ENCODE measurements at places on chromosomes 7 and 10.

DNA sequence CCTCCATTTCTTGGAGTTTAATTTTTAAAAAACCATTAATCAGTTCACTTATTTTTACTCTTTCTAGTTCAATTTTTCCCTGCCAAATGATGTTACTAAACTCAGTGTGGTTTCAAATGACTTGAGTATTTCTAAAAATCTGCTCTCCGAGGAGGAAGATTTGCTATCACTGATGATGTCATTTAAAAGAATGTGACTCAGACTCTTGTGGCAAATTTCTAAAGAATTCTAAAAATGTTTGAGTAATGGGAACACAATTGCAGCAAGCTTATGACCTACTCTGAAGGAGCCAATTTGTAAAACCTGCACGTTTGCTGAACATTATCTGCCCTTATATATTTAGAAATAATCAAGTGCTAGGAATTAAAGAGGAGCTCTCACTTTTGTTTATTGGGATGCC, 88.6 kb downstream of the SPAG6 start:
- peak; percentile 60 for DNase-seq

DNA sequence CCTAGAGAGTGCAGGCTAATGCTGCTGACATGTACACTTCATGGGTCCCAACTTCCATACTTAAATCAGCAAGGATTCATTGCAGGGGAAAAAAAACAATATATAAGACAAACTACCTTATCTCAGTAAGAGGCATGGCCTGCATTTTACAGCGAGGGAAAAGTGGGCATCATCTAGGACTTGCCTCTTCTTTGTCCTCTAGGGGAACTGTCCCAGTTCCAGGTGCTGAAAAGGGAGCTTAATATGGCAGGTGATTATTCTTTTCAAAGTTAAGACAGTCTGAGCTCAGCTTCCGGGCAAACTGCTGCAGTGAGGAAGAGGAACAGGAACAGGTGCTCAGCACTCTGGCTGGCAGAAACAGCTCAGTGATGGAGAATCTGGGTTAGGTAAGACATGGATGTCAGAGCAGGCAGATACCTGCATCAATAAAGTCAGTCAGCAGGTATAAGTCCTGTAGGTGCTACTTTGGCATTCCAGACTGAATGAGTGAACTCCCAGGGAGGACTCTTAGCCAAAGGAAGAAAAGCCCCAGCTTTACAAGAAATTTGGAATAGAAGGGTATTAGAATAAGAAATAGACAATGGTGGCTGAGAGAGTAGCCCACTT, 147.2 kb downstream of the TMEM178B start:
- no peak for DNase-seq

DNA sequence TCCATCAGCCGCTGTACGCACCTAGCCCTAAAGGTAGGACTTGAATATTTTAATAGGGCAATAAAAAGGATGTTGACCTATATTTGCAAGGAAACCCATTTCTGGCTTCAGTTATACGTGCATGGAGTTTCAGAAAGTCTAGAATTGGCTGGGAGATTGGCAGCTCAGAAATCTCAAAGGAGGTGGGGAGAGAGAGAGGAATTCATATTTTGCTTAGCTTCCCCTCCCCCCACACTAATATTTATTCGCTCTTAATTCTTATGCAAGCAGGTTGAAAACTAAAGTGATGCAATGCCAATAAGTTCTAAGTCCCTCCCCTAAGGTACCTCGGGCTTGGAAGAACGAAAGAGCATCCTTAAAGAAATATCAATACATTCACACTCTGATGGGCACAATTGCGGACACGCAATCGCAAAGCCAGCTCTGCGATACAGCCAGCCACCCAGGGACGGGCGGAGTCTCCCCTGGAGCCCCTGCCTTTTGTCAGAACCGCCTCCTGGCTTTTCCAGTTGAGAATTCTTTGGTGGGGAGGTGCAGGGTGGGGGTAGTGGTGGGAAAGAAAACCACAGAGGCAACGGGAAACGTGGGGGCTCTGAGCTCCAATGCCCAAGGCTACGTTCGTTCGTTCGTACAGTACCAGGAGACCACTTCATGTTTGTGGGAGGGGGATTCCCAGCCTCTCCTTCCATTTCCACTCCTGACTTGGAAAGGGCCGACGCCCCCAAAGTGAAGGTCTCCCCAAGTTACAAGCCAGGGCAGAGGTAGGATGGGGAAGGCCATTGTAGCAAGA, 1.3 kb downstream of the SHH start:
- DNase-seq = no peak

DNA sequence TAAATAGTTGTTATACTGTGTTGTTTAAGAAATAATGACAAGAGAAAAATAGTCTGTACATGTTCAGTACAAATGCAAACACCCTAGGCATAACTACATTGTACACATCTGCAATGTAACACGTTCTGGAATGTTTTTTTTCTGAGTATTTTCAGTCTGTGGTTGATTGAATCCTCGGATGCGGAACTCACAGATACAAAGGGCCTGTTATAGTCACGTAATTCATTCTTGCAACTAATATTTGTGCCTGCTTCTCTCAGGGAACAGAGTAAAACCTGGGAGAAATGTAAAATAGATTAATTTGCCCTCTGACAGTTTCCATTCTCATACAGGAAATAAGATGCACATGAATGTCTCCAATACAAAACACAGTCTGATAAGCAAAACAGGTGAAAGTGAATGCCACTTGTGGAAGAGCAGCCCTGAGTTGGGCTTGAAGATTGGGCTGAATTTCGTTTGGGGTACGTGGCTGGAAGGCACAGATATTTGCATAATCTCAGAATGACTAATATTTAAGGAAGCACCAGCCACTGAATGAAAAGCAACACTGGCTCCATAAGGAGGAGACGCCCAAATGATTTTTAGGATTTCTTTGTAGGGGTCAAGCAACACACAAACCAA, 19.1 kb downstream of the DENND2A start:
- DNase-seq = no peak
